AG09319 (cell line): ENCODE measurements at places on chromosomes 11 and 22.

DNA sequence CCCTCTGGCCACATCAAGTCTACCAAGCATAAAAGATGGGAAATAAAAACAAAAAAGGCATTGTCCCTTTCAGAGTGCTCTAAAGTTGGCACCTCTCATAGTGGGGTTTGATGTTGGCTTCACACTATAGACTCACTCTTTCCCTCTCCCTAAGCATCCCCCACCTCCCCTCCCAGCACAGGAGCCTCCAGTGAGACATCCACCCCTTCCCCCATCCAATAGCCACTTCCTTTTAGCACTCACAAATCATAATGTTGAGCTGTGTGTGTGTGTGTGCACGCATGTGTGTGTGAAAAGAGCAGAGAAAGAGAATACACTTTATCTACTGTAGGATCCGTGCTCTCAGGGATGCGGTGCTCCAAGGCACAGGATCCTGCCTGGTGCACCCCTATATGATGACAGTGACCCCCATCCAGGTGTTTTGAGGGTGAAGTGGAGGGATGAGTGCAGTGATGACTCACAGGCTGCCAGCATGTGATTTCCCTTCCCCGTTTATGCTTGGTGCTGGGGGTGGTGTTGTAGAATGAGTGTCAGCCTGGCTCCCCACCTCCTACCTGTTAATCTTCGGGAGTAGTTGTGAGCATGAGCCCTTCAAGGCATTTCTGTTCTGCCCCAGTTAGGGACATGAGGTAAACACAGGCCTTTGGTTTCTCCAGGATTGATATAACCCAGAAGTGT is 235.2 kb upstream of the B3GAT1 start:
- DNase-seq, result no peak

DNA sequence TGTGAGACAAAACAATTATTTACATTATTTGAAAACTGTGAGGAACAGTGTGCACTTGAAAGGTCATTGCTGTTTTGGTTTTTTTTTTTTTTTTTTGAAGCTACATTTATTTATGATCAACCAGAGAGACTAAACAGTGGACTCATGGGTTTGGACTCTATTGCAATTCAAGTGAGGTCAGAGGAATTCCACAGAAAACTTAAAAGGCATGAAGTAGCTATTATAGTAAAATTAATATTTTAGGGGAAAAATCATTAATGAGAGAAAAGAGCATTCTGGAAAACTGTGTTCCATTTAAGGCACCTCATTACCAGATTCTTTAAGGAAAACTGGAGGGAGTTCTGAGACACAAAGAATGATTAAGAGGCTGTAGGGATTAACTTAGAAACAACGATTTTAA is 102.8 kb downstream of the WNT11 start:
- no peak for DNase-seq

- DNase-seq, result no peak
Observed at GRCh38 chr22:44454113-44454769, 43.8 kb downstream of the RTL6 start.

DNA sequence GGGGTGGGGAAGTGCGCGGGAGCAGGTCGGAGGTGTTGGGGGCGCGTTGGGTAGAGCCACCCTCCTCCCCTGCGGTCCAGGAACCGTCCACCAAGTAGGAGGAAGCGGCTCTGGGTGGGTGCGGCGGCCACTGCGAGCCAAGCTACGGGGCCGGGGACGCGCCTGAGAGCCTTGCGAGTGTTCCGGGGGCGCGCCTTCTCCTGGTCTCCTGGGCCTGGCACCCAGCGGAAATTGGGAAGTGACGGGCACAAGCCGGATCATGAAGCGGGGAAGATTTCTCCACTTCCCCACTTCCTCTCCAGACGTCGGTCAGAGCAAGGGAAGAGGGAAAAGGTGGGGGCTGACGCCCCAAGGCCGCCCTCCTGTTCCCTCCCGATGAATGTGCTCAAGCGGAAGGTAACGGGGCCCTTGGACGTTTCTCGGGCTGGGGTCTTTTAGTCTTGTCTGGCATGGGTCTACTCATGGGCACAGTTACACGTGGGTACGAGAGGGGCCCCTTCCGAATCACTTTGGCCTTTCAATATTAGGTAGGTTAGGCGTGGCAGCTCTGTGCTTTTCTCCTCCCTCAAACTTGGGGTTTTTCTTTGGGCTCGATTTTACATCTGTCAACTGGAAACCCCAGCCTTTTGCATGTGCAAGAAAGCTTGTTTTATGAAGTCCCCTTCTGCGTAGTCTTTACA is 865 bp downstream of the RBM14 start:
- no peak for DNase-seq

DNA sequence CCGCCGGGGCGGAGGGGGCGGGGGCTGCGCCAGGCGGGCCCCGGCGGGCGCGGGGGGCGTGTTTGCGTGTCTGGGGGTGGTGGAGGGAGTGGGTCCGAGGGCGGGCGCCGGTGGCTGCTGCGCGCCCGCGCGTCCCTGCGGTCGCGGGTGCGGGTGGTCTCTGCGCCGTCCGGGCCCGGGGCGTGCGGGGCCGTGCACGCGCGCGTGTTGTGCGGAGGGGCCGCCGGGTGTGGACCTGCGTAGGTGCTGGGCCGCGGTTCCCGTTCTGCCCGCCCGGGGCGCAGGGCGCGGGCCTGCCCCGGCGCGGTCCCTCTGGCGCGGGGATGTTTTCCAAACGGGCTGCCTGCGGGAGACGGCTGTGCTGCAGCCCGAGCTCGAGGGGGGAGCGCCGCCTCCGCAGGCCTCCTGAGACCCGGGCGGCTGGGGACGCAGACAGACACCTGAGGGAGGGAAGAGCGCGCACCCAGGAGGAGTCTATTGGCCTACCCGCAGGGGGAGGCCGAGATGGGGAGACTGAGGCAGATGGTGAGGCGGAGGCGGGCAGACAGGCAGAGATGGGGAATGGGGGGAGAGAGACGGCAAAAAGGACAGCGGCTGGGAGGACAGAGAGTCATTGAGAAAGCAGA is 442 bp downstream of the PELI3 start:
- DNase-seq, result no peak

DNA sequence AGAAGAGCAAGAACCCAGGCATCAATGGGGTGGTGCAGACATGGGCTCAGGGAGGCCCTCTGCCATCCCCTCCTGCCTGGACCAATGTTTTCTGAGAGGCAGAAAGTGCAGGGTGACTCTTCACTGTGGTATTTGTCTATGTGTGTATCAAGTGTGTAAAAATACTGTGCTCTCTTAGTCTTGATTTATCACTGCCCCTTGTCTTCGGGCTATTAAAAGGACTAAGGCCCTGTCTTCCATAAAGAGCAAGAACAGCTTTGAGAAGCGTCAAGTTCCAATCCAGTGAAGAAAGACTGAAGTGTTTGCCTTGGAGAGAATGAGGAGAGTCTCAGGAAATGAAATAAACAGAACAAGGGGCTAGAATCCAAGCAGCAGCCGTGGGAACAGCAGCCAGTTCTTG is 14.4 kb downstream of the PRSS23 start:
- no peak for DNase-seq

DNA sequence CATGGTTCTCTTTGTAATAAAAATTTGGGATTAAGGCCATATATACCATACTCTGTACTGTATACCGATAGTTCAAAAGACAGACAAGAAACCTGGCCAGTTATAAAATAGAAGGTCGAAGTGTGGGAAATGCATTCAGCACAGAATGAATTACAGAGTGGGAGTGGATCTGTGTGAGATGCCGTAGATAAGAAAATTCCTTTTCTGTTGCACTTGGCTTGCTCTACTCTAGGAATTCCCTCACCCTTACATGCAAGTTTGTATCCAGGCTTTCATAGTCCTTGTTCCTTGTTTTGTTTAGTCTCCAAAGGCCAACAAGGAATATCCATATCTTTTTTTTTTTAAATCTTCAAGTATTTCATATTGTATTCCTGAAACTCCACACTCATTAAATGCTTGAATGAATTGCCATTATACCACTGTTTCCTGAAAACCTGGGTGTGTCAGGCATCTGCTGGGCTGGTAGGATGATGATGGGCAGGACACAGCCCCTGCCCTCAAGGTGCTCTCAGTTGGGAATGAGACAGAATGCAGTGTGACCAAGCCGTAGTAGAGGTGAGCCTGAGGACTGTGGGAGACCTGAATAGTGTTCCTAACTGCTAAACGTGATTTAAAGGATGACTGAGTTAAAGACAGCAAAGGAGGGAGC is 53.5 kb downstream of the TEAD1 start:
- DNase-seq, result no peak

GRCh38 chr11:34212566-34212965 is 107.1 kb downstream of the NAT10 start:
- no peak for DNase-seq

DNA sequence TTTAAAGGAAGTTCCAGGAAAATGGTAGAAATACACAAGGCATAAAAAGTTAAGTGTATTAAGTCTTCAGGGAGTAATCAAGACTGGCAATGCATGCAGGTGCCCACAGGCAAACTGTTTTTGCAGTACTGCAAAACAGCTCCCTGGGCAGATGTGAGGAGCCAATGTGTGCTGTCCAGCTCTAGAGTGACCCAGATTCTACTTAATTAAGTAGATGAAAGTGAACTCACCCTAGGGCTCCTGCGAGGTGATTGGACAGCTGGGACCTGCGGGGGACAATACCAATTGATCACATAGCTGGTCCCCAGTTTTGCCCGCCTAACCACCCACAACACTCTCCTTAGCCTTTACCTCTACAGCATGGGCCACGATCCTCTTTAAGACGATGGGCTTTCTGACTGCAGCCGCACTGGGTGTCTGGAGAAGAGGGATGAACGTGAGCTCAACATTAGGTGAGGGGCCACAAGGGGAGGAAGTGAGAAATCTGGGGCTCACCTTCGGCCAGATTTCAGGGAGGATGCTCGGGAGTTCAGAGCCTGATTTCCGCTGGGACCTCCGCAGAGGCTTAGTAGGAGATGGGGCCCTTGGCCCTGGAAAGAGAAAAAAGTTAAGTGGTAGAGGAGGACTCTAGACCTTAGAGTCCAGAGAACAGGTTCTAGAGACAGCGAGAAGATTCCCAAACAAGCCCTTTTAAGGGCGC is 556 bp downstream of the CDCA5 start:
- DNase-seq, result no peak

DNA sequence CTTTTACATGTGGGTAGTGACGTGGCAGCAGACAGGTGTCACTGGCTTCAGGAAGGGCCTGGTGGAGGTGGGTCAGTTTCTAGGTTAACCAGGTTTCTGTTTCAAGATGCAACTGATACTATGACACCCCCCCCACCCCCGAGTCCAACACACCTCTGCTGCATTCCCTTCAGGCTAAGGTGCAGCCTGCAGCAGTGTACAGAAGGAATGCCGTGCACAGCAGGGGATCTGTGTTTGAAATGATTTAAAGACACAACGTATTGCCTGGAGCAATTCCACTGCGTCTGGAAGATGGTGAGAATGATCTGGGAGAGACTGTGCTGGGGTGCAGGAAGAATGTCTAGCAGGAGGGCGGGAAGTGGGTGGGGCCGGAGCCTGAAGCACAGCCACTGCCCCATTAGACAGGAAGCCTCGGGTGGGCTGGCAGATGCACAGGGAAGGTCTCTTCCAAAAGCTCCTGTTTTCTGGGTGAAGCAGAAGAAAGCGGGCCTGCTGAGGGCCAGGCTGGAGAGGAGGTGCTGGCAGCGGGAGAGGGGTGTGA is 11.9 kb upstream of the TESMIN start:
- no peak for DNase-seq

DNA sequence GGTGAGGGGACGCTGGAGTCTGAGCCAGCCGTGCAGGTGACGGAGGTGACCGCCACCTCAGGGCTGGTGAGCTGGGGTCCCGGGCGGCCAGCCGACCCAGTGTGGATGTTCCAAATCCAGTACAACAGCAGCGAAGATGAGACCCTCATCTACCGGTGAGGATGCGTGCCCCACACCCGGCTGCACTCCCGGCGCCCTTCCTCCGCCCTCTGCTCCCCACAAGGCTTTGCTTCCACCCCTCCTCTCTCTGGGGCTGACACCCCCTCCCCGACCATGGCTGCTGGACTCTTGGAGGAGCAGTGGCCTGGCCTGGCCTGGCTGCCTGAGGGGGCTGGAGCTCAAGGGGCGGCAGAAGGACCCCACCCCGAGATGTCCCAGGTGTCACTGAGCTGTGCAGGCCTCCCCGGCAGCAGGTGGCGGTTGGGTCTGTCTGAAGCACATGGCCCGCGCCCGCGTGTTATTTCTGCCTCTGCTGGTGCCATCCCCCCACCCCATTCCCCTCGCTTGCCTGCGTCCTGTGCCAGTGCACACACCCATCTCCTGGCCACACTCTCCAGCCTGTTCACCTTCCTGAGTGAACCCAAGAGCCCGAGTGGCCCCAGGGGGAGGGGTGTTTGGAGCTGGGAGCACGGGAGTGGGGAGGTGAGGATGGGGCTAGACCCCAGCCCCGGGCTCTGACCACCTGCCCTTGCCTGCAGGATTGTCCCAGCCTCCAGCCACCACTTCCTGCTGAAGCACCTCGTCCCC is 2.2 kb downstream of the LRFN4 start:
- no peak for DNase-seq

- DNase-seq, result no peak
Observed at GRCh38 chr22:37520776-37521191, 1.6 kb upstream of the CARD10 start.

DNA sequence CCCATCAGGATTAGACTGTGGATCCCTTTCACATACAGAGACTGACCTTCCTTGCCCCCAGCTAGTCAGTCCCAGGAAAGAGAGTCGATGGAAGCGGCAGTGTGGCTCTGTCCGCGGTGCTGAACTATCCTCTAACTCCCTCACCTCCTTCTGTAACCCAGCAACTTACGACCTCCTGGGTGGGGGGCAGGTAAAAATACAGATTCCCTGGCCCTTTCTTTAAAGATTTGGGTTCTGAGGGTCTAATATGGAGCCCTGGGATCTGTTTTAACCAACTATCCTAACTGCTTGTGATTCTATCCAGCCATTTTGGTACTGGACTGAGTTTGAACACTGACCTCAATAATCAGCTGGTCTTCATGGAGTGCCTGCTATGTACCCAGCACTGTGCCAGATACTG is 23.2 kb downstream of the MFNG start:
- DNase-seq, result no peak

DNA sequence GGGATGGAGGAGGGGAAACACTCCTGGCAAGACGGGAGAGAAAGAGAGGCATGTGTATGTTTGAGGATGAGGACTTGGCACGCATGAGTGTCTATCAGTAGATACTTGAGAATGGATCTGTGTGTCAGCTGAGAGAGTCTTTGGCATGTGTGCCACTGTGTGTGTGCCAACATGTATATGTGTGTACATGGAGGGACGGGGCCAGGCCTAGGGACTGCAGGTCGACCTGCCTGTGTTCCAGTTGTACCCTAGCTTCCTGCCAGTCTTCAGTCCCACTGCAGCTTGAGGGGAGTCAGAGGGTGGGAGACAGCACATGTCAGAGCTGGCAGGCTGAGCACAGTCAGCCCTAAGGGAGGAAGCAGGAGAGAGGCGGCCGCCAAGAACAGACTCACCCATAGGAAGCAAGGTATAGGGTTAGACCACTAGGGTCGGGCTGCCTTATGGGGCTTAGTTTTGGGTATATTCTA is 5.6 kb downstream of the CLCF1 start:
- DNase-seq, result no peak

DNA sequence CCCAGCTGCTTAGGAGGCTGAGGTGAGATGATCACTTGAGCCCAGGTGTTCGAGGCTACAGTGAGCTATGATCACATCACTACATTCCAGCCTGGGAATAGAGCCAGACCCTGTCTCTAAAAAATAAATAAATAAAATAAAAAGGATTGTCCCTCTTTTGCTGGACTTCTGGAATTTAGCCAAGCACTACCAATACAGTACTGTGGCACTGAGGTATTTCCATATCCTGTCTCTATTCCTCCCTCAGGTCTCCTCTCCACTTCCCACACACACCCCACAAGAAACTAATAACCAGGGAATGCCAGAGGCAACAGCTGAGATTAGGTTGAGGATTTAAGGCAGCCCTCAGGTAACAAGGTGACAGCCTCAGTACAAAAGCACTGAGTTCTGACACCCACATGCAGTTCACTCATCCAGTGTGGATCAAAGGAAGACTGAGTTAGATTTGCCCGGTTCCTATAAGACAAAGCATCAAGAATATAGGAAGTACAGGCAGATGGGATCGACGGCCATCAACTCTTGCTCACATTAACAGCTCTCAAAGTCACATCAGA is 4.5 kb upstream of the PPP2R1B start:
- DNase-seq, result no peak
